Left colon (tissue), 2 donors: ENCODE measurements at places on chromosomes 13 and 19. TPM values are rescaled to one million over a fixed set of nuclear protein-coding genes. Genes with fewer than 3 reads are reported as not detected.

- DNase-seq, result no peak
Measured at GRCh38 chr13:80278706-80279105, 62.2 kb downstream of the SPRY2 start.

The ATP4B gene
- not detected for total RNA-seq

GRCh38 chr19:41999071-41999877 is 5.2 kb upstream of the ATP1A3 start:
- DNase-seq, result no peak

- DNase-seq, result no peak
Measured at GRCh38 chr13:99351772-99352171, 44.6 kb upstream of the GPR183 start.

The SHANK1 gene
- 0.21 TPM for total RNA-seq

- DNase-seq, result no peak
Measured at GRCh38 chr13:28877408-28877807, 57.3 kb downstream of the MTUS2 start.

The NRTN gene
- total RNA-seq, result 1.7 TPM

The SERP2 gene
- 3.2 TPM for total RNA-seq

- no peak for DNase-seq
Measured at GRCh38 chr13:70889163-70889562, 780.9 kb upstream of the KLHL1 start.

DNA sequence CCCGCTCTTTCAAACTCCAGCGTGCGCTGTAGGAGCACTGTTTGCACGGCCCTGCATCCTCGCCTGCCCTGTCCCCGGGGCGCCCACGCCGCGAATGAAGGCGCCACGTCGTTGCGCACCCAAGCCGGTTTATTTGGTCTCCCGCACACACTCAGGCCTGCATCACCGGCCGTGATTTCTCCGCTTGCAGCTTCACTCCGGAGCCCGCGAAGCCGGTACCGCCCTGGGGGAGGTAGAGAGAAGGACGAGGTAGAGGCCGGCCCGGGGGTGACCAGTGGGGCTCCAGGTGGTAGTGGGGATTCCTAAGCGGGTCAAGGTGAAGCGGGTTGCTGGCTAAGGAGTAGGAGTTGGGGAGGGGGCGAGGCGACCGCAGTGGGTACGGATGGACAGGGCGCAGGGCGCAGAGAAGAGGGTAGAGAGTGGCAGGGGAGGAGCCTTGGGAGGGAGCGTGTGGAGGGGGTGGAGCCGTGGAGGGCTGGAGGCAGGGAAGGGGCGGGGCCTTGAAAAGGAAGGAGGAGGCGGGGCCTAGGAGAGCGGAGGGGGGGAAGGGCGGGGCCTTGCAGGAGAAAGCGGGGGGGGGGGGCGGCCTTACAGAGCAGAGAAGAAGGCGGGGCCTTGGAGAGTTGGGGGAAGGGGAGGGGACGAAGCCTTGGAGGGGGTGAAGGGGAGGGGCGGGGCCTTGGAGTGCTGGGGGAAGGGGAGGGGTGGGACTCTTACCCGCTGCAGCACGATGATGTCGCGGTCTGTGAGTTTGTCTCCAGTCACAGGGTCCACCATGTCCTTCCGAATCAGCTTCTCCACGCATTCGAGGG is 24.6 kb downstream of the NOSIP start:
- peak; percentile 90 for DNase-seq

GRCh38 chr13:24172071-24172470 is 11.6 kb downstream of the SPATA13 start:
- no peak for DNase-seq

DNA sequence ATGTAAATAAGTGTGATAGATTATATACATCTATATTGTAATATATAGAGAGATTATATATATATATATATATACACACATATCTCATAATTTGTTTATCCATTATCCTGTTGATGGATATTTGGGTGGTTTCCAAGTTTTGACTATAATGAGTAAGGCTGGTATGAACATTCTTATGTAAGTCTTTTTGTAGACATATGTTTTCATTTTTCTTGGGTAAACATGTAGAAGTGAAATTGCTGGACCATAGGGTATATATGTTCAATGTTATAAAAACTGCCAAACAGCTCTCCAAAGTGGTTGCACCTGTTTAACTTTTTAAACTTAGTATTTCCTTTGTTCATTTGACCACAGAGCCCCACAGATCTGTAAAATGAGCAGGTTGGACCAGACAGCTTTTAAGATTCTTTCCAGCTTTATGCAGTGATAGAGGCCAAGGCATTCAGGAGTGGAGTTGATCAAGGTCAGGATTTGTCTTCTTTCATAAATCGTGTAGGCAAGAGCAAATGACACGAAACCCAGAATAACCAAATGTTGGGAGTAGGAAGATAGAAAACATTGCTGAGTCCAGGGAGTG is 21.7 kb upstream of the KATNAL1 start:
- no peak for DNase-seq
